T-cell (primary cell): ENCODE measurements at places on chromosomes 5 and 9. TPM values are rescaled to one million over a fixed set of nuclear protein-coding genes. Genes with fewer than 3 reads are reported as not detected.

SPINK4 gene
- not detected for total RNA-seq

SPATA24 gene
- total RNA-seq: 4.8 TPM

IFNK gene
- not detected for total RNA-seq

VCAN gene
- total RNA-seq: 0.68 TPM

DNA sequence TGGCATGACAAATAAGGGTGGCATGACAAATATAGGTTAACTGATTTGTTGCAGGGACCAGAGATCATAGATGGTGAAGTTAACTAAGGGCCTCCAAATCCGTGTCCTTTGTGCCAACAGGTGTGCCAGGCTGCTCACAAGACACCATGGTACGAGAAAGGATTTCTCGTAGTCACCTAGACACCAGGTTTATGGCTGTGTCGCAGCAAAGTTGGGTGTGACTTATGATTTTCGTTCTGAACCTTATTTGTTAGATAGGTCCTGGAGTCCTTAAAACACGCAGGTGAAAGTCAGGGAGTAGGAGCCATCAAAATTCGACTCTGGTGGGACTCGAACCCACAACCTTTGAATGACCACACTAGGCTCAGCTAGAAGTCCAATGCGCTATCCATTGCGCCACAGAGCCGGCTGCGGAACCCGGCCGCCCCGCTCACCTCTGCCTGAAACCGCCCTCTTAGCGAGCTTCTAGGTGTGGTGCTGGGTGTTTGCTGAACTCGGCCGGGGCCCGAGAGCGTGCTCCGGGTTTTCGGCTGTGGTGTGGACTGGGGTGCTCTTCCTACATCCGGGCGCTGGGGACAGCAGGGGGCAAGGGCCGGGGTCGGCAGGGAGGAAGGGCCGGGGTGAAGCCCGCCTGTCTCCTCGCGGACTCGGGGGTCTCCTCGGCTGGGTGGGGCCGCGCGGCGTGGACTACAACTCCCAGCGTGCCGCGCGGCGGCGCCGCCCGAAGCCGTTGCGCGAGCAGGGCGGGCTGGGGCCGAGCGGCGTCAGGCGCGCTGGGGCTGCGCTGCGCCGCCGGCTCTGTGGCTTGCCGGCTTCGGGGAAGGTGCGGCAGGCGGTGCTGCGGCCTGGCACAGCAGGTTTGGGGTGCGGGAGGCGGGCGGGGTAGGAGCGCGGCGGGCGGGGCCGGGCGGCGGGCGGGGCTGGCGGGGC is at the start of gene SLC27A4:
Gene SLC27A4 (plus strand): TSS at position 767 of the 930 bp plus-strand sequence. CDS start 2,606 bp downstream, outside the sequence.
- peak; percentile 81 for DNase-seq

- no peak for DNase-seq
Observed at GRCh38 chr5:123997462-123998215, 485.7 kb downstream of the CSNK1G3 start.

- DNase-seq: no peak
Observed at GRCh38 chr9:121684381-121685145, 33.1 kb downstream of the DAB2IP start.

- no peak for DNase-seq
Observed at GRCh38 chr5:33275921-33276627, 164.7 kb upstream of the TARS1 start.

- DNase-seq: no peak
Observed at GRCh38 chr9:8706531-8706930, 907.0 kb upstream of the DMAC1 start.

GRCh38 chr9:132769906-132770769 is 99.9 kb downstream of the GTF3C4 start:
- peak; percentile 54 for DNase-seq

DNA sequence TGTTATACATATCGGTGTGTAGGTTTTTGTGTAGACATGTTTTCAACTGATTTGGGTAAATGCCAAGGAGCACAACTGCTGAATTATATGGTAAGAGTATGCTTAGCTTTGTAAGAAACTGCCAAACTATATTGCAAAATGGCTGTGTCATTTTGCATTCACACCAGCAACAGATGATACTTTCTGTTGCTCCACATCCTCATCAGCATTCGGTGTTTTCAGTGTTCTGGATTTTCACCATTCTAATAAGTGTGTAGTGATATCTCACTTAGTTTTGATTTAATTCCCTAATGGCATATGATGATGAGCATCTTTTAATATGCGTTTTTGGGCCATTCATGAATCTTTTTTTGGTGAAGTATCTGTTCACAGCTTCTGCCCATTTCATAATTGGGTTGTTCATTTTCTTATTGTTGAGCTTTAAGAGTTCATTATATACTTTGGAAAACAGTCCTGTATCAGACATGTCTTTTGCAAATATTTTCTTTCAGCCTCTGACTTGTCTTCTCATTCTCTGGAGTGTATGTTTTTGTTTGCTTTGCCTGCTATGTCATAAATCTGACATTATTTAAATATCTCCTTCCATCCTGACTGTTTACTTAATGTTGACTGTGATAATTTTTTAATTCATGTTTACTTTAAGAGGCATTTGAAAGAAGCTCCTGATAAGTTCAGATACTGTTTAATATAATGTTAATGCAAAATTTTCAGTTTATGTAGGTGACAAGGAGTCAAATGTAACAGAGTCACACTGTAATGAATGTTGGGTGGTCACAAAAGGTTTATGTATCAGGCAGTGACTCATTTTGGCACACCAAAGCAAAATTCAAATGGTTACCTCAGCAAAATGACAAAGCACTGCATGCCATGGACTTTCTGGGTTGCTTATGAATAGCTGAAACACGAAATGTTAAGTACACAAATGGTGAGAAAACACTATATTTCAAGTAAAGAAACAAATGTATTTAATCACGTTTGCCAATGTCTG is 181.1 kb upstream of the DAB2 start:
- DNase-seq: no peak

DNA sequence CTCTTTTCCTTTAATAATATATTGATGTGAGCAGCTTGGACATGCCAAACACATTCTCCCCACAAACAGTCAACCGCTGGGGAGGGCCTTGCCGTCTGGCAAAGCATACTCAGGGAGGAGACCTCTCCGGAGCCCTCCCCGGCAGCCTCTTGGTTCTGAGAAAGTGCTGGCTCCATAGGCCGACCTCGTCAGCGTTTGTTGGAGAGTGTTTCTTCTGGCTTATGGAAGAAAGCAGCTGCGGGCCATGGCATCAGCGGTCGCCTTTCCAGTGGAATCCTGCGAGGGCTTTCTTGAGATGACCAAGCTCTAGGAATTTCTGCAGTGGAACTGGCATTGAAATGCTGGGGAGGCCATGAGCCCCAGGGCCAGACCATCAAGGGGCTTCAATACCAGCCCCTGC is 405.7 kb upstream of the IRX4 start:
- DNase-seq: no peak

ERP44 gene
- 15.1 TPM for total RNA-seq

DNA sequence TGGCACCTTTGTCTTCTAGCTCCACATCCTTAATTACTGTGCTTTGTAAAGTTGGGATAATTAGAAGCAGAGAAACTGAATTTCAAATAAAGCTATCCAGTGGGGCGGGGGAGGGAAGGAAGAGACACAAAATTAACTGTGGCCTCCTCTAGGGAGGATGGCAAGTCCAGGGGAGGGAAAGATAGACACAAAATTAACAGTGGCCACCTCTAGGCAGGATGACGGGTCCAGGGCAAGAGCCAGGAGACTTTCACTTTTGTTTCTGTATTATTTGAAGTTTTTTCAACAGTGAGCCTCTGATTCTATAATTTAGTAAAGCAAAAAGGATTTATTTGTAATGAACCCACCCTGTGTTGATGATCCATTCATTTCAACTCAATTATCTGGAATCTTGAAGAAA is 335.9 kb downstream of the MSX2 start:
- no peak for DNase-seq

NKD2 gene
- 0.23 TPM for total RNA-seq
